NCI-H1694 (cell line): ENCODE measurements at places on chromosomes 3 and 15.

DNA sequence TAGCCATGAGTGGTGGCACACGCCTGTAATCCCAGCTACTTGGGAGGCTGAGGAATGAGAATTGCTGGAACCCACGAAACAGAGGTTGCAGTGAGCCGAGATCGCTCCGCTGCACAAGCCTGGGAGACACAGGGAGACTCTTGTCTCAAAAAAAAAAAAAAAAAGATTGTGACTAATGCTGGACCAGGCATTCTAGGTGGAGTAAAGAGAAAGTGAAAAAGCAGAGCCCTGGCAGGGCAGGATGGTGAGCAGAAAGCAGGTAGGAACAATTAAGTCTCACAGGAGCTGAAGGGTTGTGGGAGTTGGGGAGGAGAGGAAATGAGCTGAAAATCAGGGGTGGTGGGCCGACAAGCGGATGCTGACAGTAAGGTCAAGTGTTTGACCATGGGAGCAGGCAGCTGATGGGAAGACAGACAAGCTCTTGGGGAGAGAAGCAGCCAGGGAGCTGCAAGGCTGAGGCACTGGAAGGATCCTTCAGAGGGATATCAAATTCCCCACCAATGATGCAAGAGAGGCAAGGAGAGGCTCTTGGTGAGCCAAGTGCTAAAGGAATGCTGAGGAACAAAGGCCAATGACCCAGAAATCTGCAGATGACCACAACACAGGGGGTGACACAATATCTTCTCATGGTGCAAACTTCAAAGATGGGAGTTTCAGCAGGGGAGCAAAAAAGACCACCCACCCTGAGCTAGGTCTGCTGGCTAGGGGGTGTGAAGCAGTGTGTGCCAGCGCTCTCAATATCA is 251.1 kb downstream of the ULK4 start:
- no peak for DNase-seq

- no peak for DNase-seq
Measured at GRCh38 chr3:12755754-12756153, 3.3 kb downstream of the TMEM40 start.

DNA sequence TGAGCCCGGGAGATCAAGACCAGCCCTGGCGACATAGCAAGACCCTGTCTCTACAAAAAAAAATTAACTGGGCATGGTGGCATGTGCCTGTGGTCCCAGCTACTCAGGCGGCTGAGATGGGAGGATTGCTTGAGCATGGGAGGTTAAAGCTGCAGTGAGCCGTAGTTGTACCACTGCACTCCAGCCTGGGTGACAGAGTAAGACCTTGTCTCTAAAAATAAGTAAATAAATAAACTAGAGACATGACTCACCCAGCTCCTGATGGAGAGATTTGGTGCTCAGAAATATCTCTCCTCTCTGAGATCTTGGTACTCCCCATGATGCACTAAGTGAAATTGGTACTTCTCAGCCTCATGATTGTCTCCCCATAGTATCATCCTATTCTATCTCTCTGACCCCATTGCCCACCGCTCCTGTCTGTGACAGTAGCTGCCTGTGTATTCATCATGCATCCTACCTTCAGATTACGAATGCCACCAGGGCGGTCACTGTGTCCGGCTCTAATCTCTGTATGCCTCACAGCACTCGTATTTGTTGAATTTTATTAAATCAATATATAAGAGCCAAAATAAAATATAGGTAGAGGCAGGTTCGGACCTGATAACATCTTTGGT is 50.9 kb downstream of the ABHD2 start:
- no peak for DNase-seq

GRCh38 chr3:17044855-17045254 is 160.1 kb downstream of the PLCL2 start:
- no peak for DNase-seq

DNA sequence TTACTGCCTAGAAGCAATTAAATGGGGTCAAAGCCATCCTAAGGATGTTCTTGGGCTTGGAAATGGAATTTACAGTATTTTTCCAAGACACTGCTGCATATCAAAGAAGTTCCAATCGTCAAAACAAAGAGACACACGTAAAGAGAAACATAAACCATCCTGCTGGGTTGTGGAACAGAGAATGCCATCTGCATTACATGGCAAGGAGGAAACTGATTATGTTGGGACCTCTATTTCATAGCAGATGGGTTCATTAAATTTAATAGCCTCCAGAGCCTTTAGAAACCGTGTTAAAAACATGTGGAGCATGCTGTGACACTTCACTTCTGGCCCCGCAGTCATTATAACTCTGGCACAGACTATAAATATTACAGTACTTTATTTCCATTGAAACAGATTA is 154.6 kb downstream of the LRTM1 start:
- DNase-seq = peak; percentile 64

DNA sequence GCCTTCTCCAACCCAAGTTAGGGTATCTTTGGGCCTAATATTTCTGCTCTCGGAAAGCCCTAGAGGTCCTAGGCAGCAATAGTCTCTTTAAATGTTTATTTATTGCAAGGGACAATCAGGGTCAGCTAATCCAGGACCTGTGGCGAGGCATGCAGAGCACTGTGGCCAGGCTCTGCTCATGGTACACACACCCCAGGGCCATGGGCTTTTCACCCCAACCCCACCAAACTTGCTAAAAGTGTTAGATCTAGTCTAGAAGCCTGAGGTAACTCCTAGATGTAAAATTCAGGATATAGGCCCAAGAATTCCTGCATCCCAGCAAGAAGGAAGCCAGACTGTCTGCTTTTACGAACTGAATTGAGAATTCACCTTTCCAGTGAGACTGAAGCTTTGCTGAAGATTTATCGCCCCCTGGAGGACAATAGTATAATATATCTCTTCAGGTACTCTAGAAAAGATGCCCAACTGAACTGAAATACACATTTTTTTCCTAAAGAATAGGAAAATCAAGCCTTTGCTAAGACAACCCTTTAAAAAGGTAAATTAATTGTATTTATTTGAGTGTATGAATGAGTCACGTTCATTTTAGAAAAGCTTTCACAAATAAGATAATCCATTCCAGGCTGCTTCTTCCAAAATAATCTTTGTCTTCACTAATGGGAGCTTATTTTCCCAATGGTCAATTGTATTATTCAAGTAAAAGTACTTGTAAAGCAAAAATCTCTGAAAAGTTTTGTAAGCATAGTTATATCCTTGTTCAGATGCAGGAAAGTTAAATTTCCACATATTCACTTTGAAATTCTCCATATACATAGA is 89.8 kb downstream of the LRRC3B start:
- peak; percentile 22 for DNase-seq

DNA sequence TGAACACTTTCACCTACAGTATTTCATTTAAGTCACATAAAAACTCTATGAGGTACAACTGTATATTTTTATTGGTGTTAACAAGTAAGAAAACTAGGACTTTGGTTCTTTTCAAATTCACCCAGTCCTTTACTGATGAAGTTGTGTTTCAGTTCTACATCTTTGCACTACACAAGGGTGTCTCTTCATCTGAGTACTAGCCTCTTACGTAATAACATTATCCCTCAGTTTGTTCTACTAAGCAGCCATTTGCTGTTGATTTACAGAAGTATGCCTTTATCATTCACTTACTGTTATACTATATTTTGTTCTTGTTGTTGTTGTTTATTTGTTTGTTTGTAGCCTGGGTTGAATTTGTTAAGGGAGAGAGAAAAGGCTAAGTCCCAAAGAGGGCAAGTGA is 311.9 kb downstream of the PLOD2 start:
- no peak for DNase-seq

DNA sequence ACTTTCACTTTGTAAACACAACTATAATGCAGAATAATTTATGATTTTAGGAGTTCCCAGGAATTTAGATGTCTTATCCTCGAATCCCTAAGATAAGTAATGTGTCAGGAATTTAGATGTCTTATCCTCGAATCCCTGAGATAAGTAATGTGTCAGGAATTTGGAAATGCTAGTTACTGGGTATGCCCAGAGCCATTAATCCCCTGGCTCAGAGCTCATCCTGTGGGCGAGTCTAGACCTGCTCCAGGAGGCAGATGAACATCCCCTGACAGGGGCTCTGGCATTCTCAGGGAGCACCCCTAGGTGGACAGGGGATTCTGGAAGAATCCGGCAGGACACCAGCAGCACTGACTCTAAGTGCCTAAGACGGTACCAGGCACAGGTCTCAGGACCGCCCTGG is 163.3 kb downstream of the ARRDC4 start:
- no peak for DNase-seq

DNA sequence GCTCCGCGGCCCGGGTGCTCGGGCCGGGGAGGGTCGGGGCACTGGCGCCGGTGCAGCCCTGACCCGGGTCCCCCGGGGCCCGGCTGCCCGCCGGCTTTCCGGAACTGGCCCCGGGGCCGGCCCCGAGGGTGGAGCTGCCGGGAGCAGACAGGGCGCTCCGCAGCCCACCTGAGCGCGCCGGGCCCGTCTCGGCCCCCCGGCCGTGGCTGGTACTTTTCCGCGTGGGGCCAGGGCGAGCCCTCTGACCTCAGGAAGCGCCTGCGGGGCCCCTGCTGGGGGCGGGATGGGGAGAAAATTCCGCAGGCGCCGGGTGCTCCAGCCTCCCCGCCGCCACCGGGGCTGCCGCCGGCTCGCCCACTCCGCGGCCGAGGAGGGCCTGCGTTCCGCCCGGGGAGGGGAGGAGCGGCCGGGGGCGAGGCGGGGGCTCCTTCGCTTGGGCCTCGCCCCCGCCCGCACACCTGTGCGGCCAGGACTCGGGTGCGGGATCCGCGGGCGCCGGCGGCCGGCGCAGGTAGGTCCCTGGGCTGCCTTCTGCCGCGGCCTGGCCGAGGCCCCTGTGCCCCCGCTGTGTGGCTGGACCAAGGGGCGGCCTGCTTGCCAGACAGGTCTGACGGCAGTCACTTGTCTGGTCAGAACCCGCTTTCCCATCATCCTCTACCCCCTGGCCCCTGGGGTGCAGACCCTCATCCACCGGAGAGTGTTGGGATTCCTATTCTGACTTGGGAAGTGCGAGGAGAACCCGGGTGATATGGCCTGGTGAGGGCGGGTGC is 3.5 kb downstream of the FURIN start:
- no peak for DNase-seq

GRCh38 chr15:96053031-96053780 is 277.3 kb upstream of the NR2F2 start:
- DNase-seq = no peak

GRCh38 chr3:159667261-159667660 is 321.4 kb upstream of the IL12A start:
- DNase-seq = no peak

- DNase-seq = peak; percentile 35
Measured at GRCh38 chr3:129690406-129690805, 83.9 kb upstream of the PLXND1 start.

GRCh38 chr3:105235785-105236184 is 130.9 kb upstream of the ALCAM start:
- no peak for DNase-seq

DNA sequence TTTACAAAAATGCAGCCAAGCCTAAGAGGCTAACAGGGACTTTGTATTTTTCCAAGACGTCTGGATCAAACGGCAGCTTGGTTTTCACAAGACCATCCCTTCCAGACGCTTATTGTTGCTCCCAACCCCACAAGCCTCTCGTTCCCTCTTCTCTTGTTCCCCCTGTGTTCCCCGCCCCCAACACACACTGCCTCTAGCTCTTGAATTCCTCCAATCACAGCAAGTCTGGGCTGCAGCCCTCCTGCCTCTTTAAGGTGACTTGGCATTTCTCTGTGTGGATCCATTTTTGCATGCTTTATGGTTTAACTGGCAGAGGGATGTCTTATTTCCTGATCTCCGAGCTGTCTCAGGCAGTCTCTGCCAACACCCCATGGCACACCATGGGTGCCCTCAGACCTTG is 182.2 kb downstream of the ABHD5 start:
- DNase-seq = no peak

DNA sequence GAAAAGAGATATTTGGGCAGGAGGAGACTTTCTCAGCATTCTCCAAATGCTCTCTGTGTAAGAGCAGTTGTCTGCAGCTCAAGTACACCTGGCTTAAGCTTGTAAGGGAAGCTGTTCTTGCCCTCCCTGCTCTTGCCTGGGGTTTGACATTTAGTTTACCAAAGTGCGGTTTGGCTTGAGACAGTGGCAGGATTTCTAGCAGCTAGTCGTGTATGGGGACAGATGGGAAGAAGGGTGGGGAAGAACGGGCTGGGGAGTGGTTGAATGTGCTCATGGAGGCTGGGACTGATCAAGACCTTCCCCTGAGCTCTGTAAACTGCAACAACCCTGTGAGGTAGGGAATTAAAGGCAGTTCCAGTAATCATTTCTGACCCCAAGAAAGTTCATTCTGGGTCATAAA is 39.8 kb downstream of the SQOR start:
- DNase-seq = no peak

GRCh38 chr3:157418104-157418503 is 18.5 kb upstream of the PTX3 start:
- no peak for DNase-seq

DNA sequence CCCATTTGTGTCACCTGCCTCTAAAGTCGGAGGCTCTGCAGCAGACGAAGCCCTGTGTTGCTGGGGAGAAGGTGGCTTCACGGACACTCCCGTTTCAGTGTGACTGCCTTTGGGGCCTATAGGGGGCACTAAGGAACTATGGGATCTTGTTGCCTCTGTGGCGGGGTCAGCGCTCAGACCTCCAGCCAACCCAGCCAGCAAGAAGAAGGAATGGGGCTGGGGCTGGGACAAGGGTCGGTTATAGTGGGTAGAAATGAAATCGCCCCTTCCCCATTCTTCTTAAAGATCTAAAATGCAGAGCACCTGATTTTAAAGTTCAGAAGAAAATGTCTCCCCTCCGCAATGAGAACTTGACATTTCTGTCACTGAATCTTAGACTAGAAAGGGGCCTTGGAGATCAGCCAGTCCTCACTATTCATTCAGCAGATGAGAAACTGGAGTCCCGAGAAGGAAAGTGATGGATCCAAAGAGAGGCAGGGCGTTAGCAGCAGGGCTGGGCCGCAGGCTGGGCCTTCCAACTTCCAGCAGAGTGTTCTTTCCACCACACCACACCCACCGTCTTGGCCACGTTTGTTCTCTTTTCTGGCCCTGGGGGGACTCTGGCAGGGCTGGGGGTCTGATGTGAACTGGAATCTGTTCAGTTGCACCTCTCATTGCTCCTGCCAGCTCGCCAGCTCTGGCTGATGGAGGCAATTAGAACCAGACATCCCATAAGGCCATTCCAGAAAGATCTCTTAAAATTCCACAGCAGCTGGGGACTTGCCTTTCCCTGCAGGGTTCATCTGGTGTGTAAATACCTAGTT is 195.4 kb downstream of the OPA1 start:
- DNase-seq = peak; percentile 11

DNA sequence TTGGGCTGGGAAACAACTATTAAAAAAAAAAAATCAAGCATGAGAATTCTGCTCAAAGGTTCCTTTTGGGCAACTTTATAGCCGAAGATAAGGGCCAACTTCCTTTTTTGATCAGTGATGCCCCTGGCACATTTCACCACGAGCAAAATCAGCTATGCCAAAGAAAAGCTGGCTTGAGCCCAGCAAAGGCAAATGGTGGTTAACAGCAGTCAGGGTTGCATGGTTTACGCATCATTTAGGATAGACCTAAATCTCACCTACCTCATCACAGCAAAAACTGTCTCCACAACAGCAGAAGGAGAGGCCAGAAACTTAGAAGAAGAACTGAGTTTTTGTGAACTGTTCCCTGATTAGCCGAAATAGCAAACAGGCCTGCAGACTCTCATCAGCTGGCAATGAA is 220.1 kb upstream of the CDIN1 start:
- DNase-seq = no peak
